ENCODE measurements at places on chromosomes 3 and 15.

- DNase-seq = no peak
These were observed 93.4 kb upstream of the CHD2 start for GRCh38 chr15:92806763-92807162.

DNA sequence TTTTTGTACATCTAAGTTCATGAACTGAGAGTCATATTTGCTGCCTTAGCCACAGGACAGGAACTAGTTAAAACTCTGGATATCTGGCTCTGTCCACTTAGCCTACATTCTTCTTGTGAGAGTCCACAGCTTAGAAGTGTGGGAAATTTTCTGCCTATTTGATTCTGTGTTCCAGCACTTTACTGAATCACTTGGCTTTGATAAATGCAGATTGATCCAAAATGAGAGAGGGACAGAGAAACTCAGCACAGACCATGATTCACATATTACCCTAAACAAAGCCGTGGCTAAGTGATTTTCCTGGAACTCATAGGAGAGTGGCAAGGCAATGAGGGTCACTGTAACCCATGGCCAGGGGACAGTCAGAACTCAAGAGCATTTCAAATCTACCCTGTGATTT is 87.5 kb upstream of the CADPS start:
- DNase-seq = no peak

- DNase-seq = peak; percentile 55
These were observed 77.8 kb upstream of the LPP start for GRCh38 chr3:188076176-188076575.

DNA sequence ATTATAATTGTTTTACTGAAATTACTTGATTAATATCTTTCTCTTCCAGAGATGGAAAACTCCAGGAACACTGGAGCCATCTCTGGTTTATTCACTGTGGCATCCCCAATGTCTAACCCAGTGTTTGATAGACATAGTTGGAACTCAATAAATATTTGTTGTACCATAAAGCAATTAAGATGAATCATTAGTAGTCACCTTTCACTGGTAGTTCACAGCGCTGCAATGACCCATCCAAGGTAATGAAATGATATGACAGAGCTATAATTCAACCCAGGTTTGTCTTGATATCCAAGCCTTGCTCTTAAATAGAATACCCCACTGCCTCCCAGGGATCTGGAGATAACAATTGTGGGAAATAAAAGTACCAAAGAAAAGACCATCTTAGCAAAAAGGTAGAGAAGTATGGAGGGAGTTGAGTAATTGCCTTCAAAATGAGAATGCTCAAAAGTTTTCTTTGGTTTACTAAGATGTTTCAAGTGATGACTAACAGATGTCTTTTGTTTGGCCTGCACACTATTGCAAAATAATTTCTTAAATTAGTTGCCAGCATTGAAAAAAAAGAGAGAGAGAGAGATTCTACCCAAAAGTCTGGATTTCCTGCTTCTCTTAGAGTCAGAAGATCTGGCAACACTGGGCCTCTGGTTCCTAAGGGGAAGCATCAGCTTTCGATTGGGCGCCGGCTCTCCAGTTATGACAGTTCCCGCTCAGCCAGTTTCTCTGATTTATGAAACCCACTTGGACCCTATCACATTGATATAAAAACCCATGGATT is 348.5 kb downstream of the ERC2 start:
- no peak for DNase-seq

- DNase-seq = no peak
These were observed 44.1 kb upstream of the TP63 start for GRCh38 chr3:189586941-189587663.

- DNase-seq = no peak
These were observed 60.7 kb downstream of the CFAP20DC start for GRCh38 chr3:58989163-58989562.

GRCh38 chr3:141375381-141376301 is 7.3 kb downstream of the ZBTB38 start:
- no peak for DNase-seq

GRCh38 chr3:32818229-32818969 is 602 bp downstream of the TRIM71 start:
- no peak for DNase-seq

GRCh38 chr3:31934866-31935265 is 46.2 kb downstream of the OSBPL10 start:
- no peak for DNase-seq

DNA sequence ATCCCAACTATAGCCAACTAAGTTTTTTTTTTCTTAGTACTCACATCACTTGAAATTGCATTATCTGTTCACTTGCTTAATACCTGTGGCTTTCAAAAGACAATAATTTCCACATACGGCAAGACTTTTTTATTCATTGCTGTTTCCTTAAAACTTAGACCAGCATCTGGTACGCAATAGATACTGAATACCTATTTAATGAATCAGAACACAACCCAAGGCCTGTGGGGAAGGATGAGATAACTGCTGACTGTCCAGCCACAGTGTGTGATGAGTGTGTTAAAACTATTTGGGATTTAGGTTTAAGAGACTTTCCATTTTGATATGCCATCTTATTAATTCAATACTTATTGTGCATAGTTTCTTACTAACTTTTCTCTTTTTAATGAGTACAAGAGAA is 988.7 kb downstream of the NTRK3 start:
- no peak for DNase-seq

- no peak for DNase-seq
These were observed 4.8 kb downstream of the GASK1A start for GRCh38 chr3:42983927-42984326.

- no peak for DNase-seq
These were observed 11.6 kb upstream of the SSUH2 start for GRCh38 chr3:8656240-8656639.

- DNase-seq = no peak
These were observed 73.8 kb downstream of the GOLIM4 start for GRCh38 chr3:168021737-168022450.

DNA sequence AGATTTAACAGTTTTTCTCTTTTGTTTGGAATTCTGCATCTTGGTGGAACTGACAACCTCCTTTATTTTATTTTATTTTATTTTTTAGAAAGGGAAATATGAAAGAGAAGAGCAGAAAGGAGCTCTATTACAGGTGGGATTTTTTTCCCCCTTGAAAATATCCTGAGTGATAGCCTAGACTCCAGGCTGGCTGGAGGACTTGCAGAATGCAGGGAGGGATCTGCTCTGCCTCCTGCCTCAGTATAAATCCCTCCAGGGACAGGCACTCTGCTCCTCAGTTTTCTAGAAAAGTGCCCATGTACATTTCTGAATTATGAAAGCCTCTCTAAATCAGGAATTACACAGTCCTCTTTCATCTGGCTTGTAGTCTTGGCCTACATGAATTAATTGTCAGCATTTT is 173.7 kb downstream of the TMEM108 start:
- DNase-seq = no peak

DNA sequence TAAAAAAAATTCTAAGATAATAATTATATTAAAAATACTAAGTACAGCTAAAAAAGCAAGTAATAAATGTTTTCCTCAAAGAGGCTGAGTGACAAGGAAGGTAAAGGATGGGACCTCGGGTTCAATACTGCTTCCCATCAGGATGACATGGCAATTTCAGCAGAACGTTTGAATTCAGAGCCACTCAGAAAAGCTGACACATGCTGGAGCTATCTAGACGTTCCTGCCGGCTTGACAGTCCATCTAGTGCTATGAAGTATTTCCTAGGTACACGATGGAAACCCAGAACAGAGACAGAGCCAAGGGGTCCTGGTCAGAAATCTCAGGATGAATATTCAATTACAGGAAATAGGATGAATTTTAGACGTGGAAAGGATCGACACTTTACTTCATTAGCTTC is 361.8 kb downstream of the FGF12 start:
- no peak for DNase-seq

DNA sequence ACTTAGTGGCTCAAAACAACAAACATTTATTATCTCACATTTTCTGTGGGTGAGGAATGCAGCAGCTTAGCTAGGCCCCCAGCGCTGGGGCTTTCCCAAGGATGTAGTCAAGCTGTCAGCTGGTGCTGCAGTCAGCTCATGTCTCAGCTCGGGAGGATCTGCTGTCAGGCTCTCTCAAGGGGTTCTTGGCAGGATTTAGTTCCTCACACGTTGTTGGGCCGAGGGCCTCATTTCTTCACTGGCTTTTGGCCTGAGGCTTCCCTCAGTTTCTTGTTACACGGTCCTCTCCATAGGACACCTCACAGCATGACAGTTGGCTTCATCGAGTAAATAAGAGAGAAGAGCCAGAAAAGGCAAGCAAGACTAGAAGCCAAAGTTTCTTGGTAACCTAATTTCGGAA is 13.7 kb upstream of the U2SURP start:
- DNase-seq = no peak

DNA sequence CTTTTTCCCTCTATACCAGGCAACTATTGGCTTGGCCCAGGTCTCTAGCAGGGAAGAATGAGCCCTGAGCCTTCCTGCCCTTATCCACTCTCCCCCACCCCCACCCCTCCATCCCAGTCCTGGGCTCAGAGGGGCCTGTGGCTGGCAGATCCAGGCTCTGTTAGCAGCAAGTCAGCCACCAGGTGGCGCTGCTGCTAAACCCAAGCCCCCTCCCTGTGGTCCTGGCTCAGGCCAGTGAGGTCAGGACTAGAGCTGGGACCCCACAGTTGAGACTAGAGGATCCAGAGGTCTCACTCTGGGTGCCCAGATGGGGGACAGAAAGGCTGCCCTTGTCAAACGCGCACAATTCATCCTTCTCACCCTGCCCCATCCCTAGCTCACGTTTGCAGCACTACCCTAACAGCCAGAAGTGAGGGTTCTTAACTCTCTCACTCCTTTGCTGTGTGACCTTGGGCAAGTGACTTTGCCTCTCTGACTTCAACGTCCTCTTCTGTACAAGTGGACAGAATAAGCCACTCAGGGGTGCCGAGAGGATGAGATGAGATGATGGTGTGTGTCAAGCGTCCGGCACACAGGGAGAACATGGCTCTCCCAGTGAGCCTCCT is 46.8 kb upstream of the SLC6A1 start:
- peak; percentile 72 for DNase-seq

GRCh38 chr15:31300981-31301672 is 25.5 kb upstream of the KLF13 start:
- DNase-seq = no peak

GRCh38 chr3:158696618-158697017 is 24.2 kb upstream of the LXN start:
- DNase-seq = no peak

- DNase-seq = peak; percentile 12
These were observed 429 bp downstream of the PARP9 start for GRCh38 chr3:122563717-122564025.

GRCh38 chr3:176632925-176633324 is 564.4 kb downstream of the TBL1XR1 start:
- no peak for DNase-seq

GRCh38 chr15:76206325-76206976 is 104.8 kb downstream of the ETFA start:
- DNase-seq = peak; percentile 73

DNA sequence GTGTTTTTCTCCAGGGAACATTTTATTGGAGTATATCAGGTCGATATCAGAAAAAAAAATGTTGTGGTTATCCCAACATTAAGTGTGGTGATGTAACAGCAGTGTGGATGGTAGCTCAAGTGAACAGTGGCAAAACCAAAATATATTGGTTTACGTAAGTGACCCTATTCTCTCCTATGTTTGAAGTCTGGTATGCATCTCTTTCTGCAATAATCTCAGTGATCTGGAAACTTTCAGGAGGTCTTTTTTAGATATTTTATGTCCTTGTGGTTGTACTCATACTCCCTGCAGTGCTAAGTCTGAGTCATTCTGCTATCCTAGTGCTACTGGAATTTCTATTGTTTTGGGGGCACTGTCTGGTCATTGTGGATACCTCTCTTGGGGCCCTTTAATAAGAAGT is 137.9 kb downstream of the SNRPN start:
- DNase-seq = no peak

DNA sequence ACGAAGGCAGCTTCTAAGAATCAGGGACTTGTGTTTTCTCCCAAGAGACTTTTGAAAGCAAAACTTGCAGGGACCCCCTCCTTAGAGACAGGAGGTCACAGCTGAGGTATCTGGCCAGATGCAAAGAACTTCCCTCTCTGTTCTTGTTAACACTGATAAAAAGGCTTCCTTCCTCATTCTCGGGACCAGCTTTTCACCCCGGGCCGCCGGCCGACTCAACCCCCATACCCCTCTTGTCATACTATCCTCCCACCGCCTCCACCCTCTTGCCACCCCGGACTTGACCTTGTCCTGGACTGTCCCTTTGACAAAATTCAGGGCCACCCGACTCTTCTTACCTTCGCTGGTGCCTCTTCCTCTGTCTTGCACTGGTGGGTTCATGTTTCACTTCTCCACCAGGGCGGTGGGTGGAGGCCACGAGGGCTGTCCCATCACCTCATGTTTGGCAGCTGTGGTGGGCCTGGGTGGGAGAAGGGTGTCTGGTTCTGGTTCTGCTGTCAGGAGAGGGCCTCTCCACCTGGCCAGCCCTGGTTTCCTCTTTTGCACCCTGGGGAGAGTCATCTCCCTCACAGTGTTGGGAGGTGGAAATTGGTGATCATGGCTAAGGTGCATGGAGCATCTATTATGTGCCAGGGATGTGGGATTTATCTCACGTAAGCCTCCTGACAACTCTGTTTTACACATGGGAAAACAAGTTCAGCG is 32.5 kb downstream of the BHLHE40 start:
- no peak for DNase-seq

DNA sequence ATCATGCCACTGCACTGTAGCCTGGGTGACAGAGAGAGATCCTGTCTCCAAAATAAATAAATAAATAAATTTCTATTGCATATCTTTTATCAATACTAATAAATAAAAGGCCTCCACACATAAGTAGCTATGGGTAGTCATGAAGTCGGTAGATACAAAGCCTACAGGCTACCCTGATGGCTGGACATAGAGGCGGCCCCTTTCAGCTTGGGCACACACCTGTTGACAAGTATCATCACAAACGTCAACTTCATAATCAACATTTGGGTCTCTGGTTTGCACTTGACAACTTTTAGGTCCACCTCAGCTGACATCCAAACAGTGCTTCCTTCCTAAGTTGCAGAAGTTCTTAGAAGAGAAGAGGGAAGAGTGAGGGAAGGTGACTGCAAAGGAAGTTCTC is 53.4 kb downstream of the ITGA11 start:
- DNase-seq = no peak

- DNase-seq = peak; percentile 73
These were observed 784 bp upstream of the SAMMSON start for GRCh38 chr3:69998759-69999139.

- no peak for DNase-seq
These were observed 51.2 kb downstream of the UBE2E2 start for GRCh38 chr3:23254282-23254681.

GRCh38 chr3:108004647-108005046 is 86.2 kb downstream of the CD47 start:
- no peak for DNase-seq

GRCh38 chr3:82791241-82791640 is 1029.8 kb upstream of the GBE1 start:
- DNase-seq = no peak

All from globus pallidus (tissue), 1 donor.